ENCODE measurements at places on chromosomes 1 and 21.
A peak's percentile ranks its signal among the peaks of the same experiment; 100 is the strongest.

GRCh38 chr1:159889821-159890252, 10.1 kb downstream of the CFAP45 start:
- peak; percentile 27 for DNase-seq

- DNase-seq, result no peak
Measured at GRCh38 chr1:6145864-6146410, 34.2 kb downstream of the CHD5 start.

GRCh38 chr1:199205740-199206441, 567.1 kb downstream of the PTPRC start:
- no peak for DNase-seq

- DNase-seq, result no peak
Measured at GRCh38 chr21:37164742-37165141, 91.7 kb downstream of the TTC3 start.

GRCh38 chr1:235069577-235070563, 58.8 kb downstream of the TOMM20 start:
- no peak for DNase-seq

DNA sequence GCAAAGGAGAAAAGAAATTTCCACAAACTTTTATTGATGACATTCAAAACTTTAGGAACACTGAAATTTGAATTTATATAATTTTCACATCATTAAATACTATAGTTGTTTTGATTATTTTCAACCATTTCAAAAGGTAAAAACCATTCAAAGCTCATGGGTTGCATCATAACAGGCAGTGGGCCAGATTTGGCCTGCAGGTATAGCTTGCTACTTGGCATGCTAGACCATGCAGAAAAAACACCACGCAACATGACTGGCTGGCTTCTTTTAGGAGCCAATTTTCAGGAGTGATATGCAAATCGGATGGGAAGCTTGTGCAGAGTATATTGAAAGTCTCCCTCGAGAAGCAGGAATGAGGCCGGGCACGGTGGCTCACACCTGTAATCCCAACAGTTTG, 144.8 kb downstream of the GLUL start:
- no peak for DNase-seq

- DNase-seq, result no peak
Measured at GRCh38 chr1:115246526-115246925, 91.5 kb downstream of the NGF start.
